ENCODE measurements at places on chromosomes 13 and 19.

DNA sequence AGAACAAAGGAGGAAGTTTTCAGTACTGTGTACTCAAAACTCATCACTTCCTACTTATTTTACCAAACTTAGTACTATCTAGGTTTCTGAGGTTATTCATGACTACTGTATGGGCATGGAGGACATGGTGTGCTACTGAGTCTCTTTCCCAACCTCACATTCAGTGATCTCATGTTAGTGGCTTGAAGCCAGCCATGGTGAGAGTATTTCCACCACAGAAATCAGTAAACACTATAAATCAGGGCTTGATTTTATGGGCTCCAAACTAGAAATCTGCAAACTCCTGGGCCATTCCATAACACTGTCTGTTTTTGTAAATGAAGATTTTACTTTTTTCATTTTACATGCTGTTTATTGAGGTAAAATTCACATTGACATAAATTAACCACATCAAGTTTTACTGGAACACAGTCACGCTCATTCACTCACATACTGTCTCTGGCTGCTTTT lies 19.7 kb downstream of the MED26 start:
- no peak for DNase-seq

DNA sequence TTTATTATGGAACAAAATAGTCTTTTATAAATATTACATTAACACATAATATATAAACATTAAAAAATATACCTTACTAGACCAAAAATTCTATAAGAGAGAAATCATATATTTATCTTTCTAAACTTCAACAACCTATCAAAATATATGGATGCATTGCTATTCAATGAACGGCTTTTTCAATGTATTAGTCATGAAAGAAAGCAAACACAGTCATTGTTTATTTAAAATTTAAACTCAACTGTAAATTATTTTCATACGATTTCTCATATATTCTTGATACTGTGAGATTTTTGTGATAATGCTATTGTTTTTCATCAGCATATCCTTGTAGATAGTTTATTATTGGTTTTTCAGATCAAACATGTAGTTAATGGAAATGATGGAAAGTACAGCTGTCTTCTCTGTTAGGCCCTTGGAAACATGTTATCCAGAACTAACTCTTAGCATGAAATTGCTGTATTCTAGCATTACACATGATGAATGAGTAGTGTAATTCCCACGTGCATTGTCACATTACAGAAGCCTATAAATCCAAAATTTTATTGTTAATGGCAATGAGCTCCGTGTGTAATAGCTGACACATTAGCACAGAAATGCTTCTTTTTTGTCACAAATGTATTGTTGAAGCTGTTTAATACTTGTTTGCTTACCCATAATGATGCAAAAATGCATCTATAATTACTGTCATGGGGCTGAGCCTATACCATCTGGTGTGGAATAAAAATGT lies 1639.9 kb downstream of the SLITRK5 start:
- DNase-seq = no peak

GRCh38 chr19:39949026-39949747 lies 14.8 kb upstream of the FCGBP start:
- no peak for DNase-seq

DNA sequence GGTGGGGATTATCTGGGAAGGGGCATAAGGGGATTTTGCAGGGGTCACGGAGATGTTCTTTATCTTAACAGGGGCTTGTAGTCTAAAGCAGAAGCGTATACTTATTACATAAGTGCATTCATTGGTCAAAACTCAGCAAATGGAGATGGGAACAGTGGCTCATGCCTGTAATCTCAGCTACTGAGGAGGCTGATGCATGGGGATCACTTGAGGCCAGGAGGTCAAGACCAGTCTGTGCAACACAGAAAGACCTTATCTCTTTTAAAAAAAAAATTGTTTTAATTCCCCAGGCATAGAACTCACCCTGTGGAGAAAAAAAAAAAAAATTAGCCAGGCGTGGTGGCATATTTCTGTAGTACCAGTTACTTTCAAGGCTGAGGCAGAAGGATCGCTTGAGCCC lies 18.9 kb downstream of the FAM187B start:
- DNase-seq = no peak

- DNase-seq = no peak
These were observed 11.6 kb downstream of the NFILZ start for GRCh38 chr19:8641908-8642547.

Measured in vagina (tissue), 2 donors.